ENCODE measurements at places on chromosomes 6 and 20. TPM values are rescaled to one million over a fixed set of nuclear protein-coding genes. Genes with fewer than 3 reads are reported as not detected.

The ECT2L gene
- not detected for total RNA-seq

The TP53TG5 gene
- not detected for total RNA-seq

The GATA5 gene
- total RNA-seq, result 0.13 TPM

The RFX6 gene
- total RNA-seq, result not detected

The TGM3 gene
- total RNA-seq, result not detected

The CHRNA4 gene
- total RNA-seq, result not detected

The SLA2 gene
- total RNA-seq, result 0.03 TPM

The PPP1R14C gene
- 7.4 TPM for total RNA-seq

The KCNG1 gene
- total RNA-seq, result 18.6 TPM

The PDSS2 gene
- total RNA-seq, result 18.3 TPM

Measured in smooth muscle cell of the pulmonary artery (primary cell).